ENCODE measurements at places on chromosomes 16 and 17. TPM values are rescaled to one million over a fixed set of nuclear protein-coding genes. Genes with fewer than 3 reads are reported as not detected.

- no peaks in the 10 kb centered on the region for H3K27me3 ChIP-seq
- no peak for DNase-seq
- H3K36me3 ChIP-seq: peaks cover 55% of the 10 kb centered on the region
- no peaks in the 10 kb centered on the region for H3K4me1 ChIP-seq
- no peak overlapping the region for H3K4me3 ChIP-seq
Observed at GRCh38 chr17:41907633-41908539, 10.9 kb downstream of the ACLY start.

- H3K4me1 ChIP-seq: peaks cover 21% of the 10 kb centered on the region
- peak; percentile 77 for DNase-seq
- H3K27me3 ChIP-seq: no peaks in the 10 kb centered on the region
- H3K27ac ChIP-seq: peak overlapping the region; percentile 90
Observed at GRCh38 chr17:60077672-60078519, 825 bp downstream of the HEATR6 start.

DNA sequence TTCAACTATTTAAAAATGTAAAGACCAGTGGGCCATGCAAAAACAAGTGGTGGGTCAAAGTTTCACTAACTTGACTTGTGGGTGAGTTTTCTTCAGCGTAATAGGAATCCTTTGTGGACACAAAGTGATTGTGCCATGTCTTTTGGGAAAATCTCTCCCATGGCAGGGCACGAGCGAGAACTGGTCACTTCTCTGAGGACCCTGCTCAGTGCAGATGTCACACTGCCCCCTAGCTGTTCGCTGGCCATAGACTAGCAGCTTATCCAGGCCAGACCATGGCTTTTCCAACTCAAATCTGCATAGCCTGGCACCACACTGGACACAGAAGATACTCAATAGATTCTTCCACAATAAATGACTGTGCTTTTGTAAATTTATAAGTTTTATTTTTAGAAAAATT lies 306.0 kb upstream of the CCL2 start:
- H3K27ac ChIP-seq: no peak overlapping the region
- H3K27me3 ChIP-seq: peaks cover 8% of the 10 kb centered on the region
- no peaks in the 10 kb centered on the region for H3K4me1 ChIP-seq
- H3K4me3 ChIP-seq: no peak overlapping the region
- H3K36me3 ChIP-seq: no peaks in the 10 kb centered on the region

GRCh38 chr17:70345061-70345460 lies 175.7 kb downstream of the KCNJ2 start:
- H3K4me1 ChIP-seq: peaks cover 11% of the 10 kb centered on the region
- DNase-seq: no peak
- H3K4me3 ChIP-seq: no peak overlapping the region
- no peaks in the 10 kb centered on the region for H3K36me3 ChIP-seq
- H3K27ac ChIP-seq: no peak overlapping the region
- no peaks in the 10 kb centered on the region for H3K27me3 ChIP-seq

ATF7IP2 gene
- total RNA-seq: 14.7 TPM

DNA sequence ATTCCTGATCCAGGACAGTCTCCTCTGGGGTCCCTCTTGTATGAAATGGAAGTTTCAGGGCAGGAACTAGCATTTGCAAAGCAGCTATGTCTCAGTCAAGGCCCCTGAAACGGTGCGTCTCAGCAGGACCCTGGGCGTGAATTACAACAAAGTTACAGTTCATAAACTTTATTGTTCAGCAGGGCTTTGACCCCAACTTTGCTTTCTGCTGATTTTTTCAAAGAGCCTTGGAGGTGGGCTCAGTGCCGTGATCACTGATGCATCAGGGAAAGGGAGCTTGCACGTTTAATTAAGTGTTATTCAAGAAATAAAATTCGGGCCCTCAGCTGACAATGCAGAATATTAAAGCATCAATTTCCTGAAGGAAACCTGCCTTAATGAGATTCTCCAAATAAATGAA lies 260.1 kb upstream of the C16orf82 start:
- no peak overlapping the region for H3K4me3 ChIP-seq
- peaks cover 4% of the 10 kb centered on the region for H3K27me3 ChIP-seq
- no peaks in the 10 kb centered on the region for H3K4me1 ChIP-seq
- H3K36me3 ChIP-seq: no peaks in the 10 kb centered on the region

- no peaks in the 10 kb centered on the region for H3K27me3 ChIP-seq
- DNase-seq: no peak
- H3K27ac ChIP-seq: no peak overlapping the region
Observed at GRCh38 chr17:5552841-5553240, 31.5 kb downstream of the NLRP1 start.

AOC3 gene
- total RNA-seq: 2.0 TPM

GRCh38 chr17:40516581-40517285 lies 15.3 kb upstream of the TNS4 start:
- no peaks in the 10 kb centered on the region for H3K27me3 ChIP-seq
- H3K4me3 ChIP-seq: peak overlapping the region; percentile 82
- H3K27ac ChIP-seq: peak overlapping the region; percentile 85

DNA sequence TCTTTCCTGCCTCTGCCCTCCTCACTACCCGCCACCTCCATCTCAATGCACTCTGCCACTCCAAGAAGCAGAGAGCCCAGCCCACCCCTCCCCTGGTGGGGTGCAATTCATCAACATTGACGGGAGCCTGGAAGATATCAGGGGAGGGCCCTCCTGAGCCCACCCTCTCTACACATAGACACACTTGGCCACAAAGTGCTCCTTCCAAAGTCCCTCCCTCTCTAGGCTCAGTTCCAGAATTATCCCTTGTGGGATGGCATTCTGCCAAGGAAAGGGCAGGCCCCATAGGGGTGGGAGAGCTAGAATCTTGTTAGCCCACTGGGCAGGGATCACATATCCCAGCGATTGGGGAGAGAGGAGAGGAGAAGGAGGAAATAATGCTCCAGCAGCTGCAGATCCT lies 66.2 kb downstream of the TMEM132E start:
- peaks cover 13% of the 10 kb centered on the region for H3K27me3 ChIP-seq
- no peaks in the 10 kb centered on the region for H3K36me3 ChIP-seq
- DNase-seq: no peak
- no peak overlapping the region for H3K4me3 ChIP-seq
- no peak overlapping the region for H3K27ac ChIP-seq

DNA sequence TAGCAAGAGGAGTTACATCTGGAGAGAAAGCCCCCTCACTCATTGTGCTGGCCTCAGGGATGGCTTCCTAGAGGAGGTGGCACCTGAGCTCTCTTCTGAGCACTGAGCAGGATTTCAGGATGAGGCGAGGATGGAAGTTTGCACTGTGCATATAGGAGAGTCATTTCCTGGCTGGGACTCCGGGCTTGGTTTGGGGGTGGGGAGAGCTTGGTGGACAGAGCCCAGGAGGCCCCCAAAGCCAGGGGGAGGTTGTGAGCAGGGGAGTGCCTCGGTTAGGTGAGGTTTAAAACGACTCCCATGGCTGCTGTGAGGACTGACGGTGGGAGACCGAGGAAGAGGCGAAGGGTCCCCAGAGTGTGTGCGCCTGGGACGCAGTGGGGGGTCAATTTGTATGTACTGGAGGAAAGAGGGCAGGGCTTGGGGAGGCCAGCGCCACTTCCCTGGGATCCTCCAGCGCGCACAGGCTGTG lies 1.2 kb downstream of the CAMKK1 start:
- no peak overlapping the region for H3K27ac ChIP-seq
- H3K27me3 ChIP-seq: no peaks in the 10 kb centered on the region
- peaks cover 39% of the 10 kb centered on the region for H3K4me1 ChIP-seq

DNA sequence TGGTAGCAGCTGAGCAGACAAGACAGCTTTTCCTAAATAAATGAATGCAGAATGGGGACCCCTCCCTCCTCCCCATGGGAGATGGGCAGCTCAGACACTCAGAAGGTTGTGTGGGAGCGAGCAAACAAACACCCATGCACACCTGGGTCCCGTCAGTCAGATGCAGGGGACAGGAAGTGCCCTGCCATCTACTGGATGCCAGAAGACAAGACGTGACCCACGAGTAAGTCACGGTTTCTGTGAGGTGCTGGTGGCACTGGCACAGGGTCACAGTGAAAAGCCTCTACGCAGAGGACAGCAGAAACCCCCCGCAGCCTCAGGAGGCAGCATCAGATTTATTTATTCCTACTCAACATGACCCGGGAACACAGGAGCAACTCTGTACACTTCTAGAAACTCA lies 8.4 kb downstream of the HBQ1 start:
- H3K27ac ChIP-seq: no peak overlapping the region
- H3K27me3 ChIP-seq: no peaks in the 10 kb centered on the region
- H3K4me3 ChIP-seq: no peak overlapping the region
- peaks cover 44% of the 10 kb centered on the region for H3K36me3 ChIP-seq
- H3K4me1 ChIP-seq: no peaks in the 10 kb centered on the region

GRCh38 chr16:63744077-63744874 lies 1377.6 kb downstream of the CDH11 start:
- no peak for DNase-seq
- no peaks in the 10 kb centered on the region for H3K27me3 ChIP-seq
- H3K4me1 ChIP-seq: no peaks in the 10 kb centered on the region

GRCh38 chr16:88522276-88522949 lies 47.8 kb upstream of the ZC3H18 start:
- no peaks in the 10 kb centered on the region for H3K36me3 ChIP-seq
- no peaks in the 10 kb centered on the region for H3K27me3 ChIP-seq
- no peak overlapping the region for H3K4me3 ChIP-seq
- no peak overlapping the region for H3K27ac ChIP-seq
- no peak for DNase-seq
- H3K4me1 ChIP-seq: peaks cover 2% of the 10 kb centered on the region

CD300LB gene
- total RNA-seq: not detected

GRCh38 chr17:78029697-78030096 lies 71.2 kb downstream of the TNRC6C start:
- no peak for DNase-seq
- H3K27me3 ChIP-seq: no peaks in the 10 kb centered on the region
- H3K36me3 ChIP-seq: peaks cover 7% of the 10 kb centered on the region
- H3K27ac ChIP-seq: no peak overlapping the region
- no peak overlapping the region for H3K4me3 ChIP-seq

DNA sequence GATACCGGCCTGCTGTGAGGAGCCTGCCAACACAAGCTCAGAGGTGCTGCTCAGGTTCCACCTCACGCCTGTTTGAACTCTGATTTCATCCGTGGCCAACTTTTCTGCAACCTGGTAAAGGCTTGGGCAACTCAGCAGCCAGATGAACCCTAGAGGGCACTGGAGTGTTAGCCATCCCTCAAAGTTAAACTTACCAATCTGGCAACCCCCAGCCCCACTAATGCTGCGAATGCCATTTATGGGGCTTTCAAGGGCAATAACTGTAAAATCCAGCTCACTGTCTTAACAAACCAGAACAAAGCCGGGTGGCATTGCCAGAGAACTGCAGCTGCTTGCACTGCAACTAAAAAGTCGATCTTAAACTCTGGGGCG lies 105.5 kb downstream of the AXIN2 start:
- H3K27ac ChIP-seq: no peak overlapping the region
- H3K27me3 ChIP-seq: no peaks in the 10 kb centered on the region
- no peaks in the 10 kb centered on the region for H3K4me1 ChIP-seq
- H3K4me3 ChIP-seq: no peak overlapping the region

DNA sequence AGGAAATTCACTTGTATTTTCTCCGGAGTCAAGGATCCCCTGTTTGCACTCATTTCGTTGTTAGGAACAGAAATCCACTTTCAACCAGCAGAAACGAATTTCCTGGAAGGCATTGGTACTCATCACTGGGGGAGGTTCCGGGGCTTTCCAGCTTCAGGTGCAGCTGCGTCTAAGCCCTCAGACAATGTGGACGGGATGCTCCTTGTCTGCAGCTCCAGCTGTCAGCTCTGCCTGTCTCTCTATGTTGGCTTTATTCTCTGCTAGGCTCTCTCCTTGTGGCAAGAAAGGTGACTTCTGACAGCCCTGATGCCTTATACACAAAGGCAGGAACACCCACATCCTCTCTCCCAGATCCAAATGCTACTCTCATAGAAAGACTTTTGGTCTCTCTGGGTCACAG lies 183.9 kb upstream of the HSBP1 start:
- no peak for DNase-seq
- H3K4me1 ChIP-seq: no peaks in the 10 kb centered on the region
- no peak overlapping the region for H3K4me3 ChIP-seq
- no peaks in the 10 kb centered on the region for H3K36me3 ChIP-seq
- H3K27ac ChIP-seq: no peak overlapping the region
- no peaks in the 10 kb centered on the region for H3K27me3 ChIP-seq

DNA sequence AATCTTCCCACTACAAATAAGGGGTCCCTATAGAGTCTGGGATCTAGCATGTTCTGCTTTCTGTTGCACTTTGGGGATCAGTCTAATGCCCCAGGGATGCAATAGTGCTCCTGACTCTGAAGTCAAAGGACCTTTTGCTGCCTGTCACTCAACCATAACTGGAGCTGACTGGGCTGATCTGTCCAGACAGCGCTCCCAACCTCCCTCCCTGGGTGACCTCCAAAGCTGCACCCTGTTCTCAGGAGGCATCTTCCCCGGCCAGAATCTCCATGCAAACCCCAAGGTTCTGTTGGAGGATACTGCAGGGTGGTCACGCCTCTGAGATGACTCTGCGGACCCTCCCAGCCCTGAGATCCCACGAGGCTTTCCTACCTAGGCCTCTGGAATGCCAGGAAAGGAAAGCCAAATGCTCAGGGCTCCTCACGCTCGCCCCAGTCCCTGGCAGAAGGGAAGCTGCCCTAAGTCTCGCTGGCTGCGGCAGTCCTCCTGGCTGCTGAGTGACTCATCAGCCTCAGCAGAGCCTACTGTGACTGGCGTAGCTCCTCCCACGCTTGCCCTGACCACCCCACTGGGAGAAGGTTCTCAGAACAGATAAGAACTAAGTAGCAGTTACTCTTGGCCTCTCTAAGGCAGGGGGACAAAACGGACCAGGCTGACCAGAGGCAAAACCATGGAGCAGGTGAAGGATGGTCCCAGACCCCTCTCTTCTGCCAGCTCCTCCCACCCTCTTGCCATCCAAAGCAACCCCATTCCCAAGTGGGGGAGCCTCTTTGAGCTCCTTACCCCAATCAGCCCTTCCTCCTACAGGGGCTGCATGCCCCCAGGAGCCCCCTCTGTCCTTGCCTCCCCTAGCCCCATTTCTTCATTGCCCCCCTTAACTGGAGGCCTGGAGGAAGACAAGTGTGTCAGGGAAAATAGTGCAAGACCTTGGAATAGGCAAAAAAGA lies 124.1 kb upstream of the TNRC6C start:
- H3K36me3 ChIP-seq: no peaks in the 10 kb centered on the region
- DNase-seq: peak; percentile 89
- no peak overlapping the region for H3K4me3 ChIP-seq
- peak overlapping the region; percentile 43 for H3K27ac ChIP-seq

DNA sequence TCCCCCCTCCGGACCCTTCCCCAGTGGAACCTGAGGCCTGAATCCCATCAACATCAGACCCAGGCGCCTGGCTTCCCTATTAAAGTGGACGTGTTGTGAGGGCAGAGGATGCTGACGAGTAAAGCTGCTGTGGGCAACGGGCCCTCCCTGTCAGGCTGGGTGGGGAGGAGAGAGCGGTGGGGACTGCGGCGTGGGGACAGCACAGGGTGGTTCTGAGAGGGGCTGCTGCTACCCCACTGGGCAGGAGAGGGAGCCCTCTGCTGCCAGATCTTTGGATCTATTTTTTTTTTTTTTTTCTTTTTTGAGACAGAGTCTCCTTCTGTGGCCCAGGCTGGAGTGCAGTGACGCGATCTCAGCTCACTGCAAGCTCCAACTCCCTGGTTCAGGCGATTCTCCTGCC lies 5.9 kb downstream of the CA5A start:
- H3K4me1 ChIP-seq: peaks cover 6% of the 10 kb centered on the region
- H3K27me3 ChIP-seq: no peaks in the 10 kb centered on the region
- H3K27ac ChIP-seq: no peak overlapping the region
- DNase-seq: no peak
